ENCODE measurements at places on chromosomes 3 and 15. TPM values are rescaled to one million over a fixed set of nuclear protein-coding genes. Genes with fewer than 3 reads are reported as not detected.

GRCh38 chr3:11431319-11431718 is 159.1 kb downstream of the ATG7 start:
- DNase-seq, result no peak

Gene DUOX1
- total RNA-seq, result 0.21 TPM

Gene IMPG2
- total RNA-seq, result 0.82 TPM

Gene LEKR1
- 1.2 TPM for total RNA-seq

- DNase-seq, result no peak
Measured at GRCh38 chr3:15329046-15330005, 3.1 kb downstream of the SH3BP5 start.

GRCh38 chr3:12681943-12682390 is 18.1 kb upstream of the RAF1 start:
- DNase-seq, result no peak

- DNase-seq, result no peak
Measured at GRCh38 chr3:9201266-9201665, 48.2 kb downstream of the SRGAP3 start.

GRCh38 chr15:66144978-66145725 is 108.4 kb downstream of the MEGF11 start:
- DNase-seq, result no peak

Gene CIB1
- total RNA-seq, result 139 TPM

Gene CCDC9B
- total RNA-seq, result 1.7 TPM

GRCh38 chr3:107704477-107704876 is 181.7 kb downstream of the BBX start:
- no peak for DNase-seq

DNA sequence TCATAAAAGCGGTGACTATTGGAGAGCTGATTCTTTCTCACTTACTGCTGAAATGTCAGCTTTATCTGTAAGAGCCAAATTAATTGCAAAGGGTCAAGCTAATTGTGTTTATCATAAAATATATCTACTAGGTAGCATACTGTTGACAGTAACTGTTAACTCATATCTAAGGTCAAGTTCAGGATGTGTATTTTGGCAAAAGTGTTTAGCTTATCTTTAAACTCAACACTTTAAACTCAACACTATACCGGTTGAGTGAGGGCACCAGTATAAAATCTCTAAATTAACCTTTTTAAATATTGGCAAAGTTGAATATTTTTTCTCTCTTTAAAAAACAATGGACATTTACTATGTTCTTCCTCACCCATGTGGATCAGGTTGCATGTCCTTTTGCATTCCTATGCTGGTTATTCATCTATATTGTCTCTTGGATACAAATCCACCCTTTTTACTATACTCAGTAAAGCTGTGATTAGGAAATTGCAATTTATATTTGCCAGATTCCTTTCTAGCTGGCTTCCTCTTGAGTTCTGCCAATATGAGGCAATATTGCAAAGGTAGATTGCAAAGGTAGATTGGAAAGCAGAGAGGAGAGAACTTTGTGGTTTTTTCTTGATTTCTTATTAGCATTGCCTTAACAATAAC is 344.6 kb upstream of the DCBLD2 start:
- no peak for DNase-seq

DNA sequence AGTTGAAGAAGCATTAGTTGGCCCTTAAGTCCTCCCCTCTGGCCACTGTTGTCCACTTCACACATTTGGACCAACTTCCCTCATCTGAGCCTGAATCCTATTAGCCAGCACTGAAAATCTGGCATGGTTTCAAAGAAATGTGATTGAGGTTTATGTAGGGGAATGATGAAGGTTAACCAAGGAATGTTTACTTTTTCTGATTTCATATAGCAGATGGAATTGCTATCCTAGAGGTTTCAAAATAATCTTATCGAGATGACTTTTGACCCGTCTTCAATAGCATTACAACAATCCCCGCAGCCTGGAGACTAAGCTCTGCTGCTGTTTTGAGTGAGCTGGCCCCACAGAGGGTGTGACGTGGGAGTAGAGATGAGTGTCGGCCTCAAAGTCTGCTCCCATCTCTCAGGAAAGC is 200.8 kb upstream of the IL12A start:
- DNase-seq, result no peak

- no peak for DNase-seq
Measured at GRCh38 chr3:189108067-189108466, 63.7 kb upstream of the TPRG1 start.

Gene TTC21A
- total RNA-seq, result 5.4 TPM

Gene FEZF2
- total RNA-seq, result not detected

DNA sequence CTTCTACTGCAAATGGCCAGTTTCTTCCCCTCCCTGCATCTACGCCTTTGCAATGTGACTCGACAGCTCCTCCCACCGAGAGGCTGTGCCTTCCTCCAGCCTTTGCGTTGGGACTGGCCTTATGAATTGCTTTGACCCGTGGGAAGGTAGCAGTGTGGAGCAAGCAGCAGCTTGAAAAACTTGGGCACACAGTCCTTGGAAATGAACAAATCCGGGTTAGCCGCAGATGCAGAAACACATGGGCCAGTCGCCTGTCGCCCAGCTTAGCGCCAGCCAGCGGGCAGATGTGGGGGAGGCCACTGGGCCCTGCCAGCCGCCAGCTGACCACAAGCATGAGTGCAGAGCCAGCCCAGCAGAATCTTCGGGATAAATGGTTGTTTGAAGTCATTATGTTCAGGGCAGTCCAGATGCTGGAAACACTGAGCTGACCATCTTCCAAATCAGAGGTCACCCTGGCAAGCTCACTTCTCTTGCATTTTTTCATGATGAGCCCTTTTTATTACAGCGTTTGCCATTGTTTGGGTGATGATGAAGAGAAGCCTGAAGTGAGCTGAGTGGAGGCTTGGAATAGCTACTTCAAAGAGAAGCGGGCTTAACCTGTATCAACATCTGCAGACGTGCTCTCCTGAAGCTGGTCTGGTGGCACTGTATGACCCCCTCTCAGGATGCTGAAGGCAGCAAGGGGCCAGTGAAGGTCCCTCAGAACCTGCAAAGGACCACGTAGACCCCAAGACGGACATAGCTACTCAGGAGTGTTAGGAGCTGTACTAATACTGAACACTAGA is 9.8 kb downstream of the SELENOS start:
- DNase-seq, result no peak

DNA sequence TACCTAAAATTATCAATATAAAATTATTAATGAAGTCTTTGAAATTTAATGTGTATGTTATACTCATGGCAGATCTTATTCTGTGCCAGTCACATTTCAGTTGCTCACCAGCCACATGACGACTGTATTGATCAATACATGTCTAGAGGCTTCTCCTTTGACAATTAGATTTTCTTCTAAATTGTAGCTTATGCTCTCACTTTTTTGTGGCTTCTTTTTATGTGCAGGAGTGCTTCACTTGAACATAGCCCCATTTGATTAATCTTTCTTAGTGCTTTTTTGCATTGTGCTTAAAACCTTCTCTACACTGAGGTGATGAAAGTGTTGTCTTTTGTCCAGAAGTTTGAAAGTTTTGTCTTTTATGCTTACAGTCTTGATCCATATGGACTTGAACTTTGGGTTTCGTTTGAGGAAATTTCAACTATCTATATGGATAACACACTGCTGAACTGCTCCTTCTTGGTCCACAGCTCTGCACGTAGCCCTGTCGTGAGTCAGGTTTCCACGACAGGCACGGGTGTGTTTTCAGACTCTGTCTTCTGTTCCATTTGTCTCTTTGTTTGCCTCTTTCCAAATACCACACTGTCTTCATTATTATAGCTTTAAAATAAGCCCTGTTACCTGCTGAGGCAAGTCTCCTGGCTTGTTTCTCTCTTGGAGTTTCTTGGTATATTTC is 393.9 kb upstream of the CFAP20DC start:
- no peak for DNase-seq

All from T-cell (primary cell).